Forelimb muscle (tissue), 1 donor: ENCODE measurements at places on chromosomes 11 and 22.

DNA sequence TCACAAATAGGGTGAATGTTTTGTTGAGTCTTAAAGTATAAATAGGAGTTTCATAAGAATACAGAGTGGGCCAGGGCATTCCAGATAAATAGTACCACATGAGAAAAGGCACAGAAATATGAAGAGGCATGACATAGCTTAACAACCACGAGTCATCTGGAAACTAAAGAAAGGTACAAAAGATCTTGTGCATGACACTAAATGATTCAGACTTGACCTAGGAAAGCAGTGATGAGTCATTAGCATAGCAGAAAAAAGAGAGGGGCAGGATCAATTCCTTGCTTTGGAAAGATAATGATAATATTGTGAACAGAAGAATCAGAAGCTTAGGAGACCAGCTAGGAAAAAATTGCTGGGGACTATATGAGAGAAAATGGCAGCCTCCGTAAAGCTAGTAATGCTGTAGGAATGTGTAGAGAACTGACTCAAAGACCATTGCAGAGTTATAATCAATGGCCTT lies 47.6 kb upstream of the FIBIN start:
- no peak for DNase-seq

GRCh38 chr11:67054836-67055523 lies 1.7 kb upstream of the RHOD start:
- DNase-seq: no peak

DNA sequence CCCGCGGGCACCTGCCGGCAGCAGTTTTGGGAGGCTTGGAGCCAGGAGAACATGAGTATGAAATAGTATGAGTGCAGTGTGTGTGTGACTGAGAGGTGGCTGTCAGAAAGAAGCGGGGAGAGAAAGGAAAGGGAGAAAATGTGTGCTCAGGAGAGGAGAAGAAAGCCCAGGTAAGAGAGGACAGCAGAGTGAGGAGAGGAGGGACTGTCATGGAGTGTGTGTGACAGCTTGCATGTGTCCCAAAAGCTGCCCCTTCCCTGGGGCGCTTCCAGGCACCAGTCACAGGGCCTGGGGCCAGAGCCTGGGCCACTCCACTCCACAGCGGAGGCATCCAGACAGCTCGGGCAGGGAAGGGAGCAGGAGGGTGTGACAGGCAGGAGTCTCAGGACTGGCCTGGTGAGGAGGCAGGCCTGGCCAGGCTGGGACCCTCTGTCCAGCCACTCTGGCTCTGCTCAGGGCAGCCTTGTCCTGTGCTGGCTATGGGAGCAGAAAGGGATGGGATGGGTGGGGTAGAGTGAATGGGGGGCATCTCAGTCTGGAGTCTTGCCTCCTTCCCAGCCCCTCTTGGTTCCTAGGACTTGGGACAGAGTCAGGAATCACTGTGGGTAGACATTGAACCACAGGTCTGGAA lies 949 bp downstream of the MMP11 start:
- no peak for DNase-seq

GRCh38 chr11:82763167-82763566 lies 29.5 kb upstream of the FAM181B start:
- DNase-seq: no peak
